ENCODE measurements at places on chromosomes 7 and 10.

- no peak for DNase-seq
Measured at GRCh38 chr10:72092171-72092924, 4.0 kb upstream of the SPOCK2 start.

- DNase-seq, result no peak
Measured at GRCh38 chr10:75400771-75401568, 594 bp downstream of the ZNF503 start.

DNA sequence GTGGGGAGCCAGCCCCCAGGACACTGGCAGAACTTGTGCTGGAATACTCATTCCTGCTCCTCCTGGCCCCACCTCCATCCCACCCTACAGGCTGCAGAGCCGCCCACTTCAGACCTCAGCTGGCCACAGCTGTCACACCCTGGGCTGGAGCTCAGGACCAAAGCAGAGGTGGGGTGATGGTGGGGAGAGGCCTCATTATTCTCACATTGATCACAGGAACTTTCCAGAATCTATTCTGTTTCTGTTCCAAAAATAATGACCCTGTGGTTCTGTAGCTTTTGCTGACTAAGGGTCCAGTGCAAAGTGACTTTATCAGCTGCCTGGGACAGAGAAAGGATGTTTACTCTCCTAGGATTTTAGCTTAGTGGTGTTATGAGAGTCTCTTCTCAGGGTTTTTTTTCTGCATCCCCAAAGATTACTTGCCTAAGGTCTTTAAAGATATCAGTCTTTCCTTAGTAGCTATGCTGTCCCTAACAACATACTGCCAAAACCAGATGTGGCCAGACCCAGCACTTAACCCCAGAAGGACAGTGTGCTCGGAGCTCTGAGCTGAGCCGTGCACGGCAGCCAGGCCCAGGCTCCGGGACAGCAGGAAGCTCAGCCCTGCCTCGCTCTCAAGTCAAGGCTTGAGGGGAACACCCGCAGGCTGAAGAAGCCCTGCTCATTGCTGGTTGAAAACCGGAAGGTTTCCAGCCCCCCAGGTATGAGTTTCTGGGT lies 223.3 kb downstream of the MLLT10 start:
- DNase-seq, result no peak

DNA sequence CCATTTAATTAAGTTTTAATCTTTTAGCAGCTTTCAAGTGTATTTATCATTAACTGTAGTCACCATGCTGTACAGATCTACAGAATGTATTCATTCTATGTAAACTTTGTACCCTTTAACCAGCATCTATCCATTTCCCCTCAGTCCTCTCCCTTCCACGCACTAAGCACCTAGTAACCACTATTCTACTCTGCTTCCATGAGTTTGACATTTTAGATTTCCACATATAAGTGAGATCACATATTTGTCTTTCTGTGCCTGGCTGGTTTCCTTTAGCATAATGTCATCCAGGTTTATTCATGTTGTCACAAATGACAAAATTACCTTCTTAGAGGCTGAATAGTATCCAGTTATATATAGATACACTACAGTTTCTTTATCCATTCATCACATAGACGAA lies 79.7 kb downstream of the BTAF1 start:
- DNase-seq, result no peak

- no peak for DNase-seq
Measured at GRCh38 chr10:60208676-60209269, 180.9 kb downstream of the ANK3 start.

DNA sequence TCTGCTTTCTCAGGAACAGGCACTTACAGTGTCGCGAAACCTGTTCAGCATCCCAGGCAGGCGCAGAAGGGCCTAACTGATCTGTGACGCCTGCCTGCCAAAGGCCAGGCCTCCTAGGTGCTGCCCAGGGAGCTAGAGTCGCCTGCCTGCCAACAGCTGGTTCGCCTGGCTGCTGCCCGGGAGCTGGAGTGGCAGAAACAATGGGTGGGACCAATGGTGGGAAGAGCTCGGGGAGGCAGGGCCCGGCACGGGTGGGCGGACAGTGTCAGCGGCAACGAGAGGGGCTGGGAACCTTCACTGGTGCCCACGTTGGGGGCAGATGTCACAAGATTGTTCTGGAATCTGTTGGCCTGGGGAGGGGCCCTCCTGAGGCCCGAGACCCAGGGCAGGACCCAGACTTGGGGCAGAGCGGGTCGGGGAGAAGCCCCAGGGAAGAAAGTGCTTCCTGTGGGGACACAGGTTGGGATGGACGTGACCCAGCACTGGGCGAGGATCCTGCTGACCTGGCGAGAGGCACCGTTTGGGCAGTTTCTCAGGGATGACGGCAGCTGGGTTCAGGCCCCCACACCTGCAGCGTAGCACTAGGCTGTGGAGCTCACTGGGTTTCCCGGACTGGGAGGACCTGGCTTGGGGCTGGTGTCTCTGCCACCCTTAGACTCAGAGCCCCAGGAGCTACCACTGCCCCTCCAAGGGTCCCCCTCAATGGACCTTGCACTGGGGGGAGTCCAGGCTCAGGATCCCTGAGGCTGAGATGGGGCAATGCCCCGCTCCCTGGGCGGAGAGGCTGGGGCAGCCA lies 181.8 kb downstream of the ELFN1 start:
- no peak for DNase-seq

GRCh38 chr7:108463613-108464012 lies 7.4 kb upstream of the NRCAM start:
- DNase-seq, result no peak

GRCh38 chr10:70931168-70931815 lies 42.9 kb upstream of the PCBD1 start:
- no peak for DNase-seq

GRCh38 chr10:75916906-75917305 lies 485.5 kb downstream of the LRMDA start:
- DNase-seq, result no peak

DNA sequence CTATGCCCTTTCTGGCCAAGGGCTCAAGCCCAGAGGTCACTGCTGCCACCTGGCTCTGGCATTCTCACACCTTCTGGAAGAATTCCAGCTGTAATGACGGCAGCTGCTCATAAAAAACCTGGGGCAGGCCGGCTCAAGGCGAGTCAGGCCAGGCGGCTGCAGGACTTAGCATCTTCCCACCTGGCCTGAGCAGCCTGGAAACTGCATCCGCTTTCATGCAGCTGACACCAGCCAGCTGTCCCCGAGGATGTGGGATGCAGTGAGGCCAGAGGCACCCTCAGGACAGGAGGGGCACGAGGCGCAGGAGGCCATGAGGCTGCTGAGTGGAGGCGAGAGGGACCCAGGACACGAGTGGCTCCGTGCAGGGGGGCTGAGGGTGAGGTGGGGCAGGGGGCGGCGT lies 47.5 kb upstream of the ADGRA1 start:
- no peak for DNase-seq

DNA sequence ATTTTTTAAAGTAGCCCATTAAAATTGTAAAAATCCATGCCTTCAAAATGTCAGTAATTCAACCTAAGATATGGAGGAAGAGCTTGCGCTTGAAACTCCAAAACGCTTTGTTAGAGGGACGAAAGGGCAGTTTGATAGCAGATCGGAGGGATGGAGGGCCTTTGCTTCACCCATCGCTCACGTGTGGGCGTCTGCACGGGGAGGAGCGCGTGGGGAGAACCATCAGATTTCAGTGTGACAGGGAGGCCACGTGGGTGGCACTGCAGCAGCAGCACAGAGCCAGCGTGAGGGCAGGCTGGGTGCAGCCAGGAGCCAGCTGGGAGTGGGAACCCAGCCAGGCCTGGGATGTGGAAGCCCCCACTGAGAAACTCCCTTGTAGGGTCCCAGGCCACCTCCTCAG lies 325.5 kb downstream of the PAXIP1 start:
- no peak for DNase-seq

DNA sequence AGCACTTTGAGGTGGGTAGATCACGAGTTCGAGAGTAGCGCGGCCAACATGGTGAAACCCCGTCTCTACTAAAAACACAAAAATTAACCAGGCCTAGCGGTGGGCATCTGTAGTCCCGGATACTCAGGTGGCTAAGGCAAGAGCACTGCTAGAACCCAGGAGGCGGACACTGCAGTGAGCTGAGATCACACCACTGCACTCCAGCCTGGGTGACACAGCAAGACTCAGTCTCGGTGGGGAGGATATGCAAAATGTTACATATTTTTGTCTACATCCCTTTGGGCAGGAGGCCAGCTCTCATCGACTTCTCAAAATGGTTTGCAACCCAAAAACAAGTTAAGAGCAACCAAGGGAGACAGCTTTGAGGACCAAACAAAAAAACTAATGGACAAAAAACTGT lies 8.2 kb downstream of the ATE1 start:
- DNase-seq, result no peak

- DNase-seq, result peak; percentile 58
Measured at GRCh38 chr10:33193057-33193700, 141.3 kb downstream of the NRP1 start.

DNA sequence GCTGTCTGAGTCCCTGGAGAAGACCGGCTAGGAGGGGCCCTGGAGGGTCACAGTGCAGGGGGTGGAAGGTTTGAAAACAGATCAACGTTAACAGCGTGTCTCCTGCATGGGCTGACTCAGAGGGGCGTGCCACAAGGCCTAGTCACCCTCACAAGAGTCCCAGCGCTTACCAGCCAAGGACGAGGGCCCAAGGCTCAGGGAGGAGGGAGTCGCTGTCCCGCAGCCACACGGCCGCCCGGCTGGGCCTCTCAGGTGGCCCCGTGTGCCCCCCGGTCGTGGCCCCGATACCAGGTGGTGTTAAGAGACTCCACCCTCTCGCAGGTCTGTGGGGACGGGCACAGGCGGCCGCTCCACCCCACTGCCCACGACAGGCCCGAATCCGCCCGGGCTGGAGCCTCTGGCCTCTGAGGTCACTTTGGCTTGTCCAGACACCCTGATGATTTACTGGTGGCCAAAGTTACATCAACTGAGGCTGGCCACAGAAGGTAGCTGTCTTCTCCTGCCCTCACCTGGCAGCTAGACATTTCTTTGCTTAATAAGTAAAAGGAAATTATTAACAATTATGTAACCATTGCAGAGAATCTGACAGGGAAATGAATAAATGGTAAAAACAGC lies 34.0 kb downstream of the FAM20C start:
- DNase-seq, result no peak

DNA sequence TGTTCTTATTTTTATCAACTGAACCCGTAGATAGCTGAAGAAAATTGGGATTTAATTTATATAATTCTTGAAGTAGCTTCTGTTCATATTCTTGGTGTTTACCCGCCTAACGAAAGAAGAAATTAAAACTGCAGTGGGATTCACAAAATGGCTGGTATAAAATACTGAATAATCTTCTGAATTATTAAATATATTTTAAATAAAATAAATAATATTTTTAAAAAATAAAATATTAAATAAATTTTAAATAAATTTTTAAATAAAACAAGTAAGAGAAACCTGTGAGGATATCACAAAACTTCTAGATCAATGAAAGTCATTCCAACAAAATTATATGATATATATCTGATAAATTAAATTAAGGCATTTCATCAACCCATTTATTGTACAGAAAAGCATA lies 99.4 kb downstream of the CNOT4 start:
- no peak for DNase-seq

DNA sequence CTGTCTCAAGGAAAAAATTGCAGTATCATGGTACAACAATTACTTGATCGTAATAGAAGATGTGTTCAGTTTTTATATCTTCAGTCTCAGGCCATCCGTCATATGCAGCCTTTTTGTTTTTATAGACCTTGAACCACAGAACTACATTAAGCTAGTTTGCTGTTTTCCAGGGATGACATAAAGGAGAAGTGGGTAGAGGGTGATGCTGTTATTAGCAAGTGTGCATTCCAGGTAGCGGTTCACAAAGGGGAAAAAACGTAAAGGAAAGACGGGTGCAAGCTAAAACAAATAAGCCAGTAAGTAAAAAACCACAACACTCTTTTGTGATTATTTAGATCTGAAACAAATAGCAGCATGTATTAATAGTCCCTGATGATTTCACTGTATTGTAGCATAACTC lies 71.7 kb downstream of the BMPR1A start:
- no peak for DNase-seq

GRCh38 chr10:99358101-99358500 lies 28.9 kb downstream of the CNNM1 start:
- no peak for DNase-seq

GRCh38 chr10:124525751-124526600 lies 64.4 kb downstream of the LHPP start:
- no peak for DNase-seq

- DNase-seq, result no peak
Measured at GRCh38 chr10:107749235-107749634, 584.7 kb upstream of the SORCS1 start.

- no peak for DNase-seq
Measured at GRCh38 chr10:76175533-76176165, 744.2 kb downstream of the LRMDA start.

DNA sequence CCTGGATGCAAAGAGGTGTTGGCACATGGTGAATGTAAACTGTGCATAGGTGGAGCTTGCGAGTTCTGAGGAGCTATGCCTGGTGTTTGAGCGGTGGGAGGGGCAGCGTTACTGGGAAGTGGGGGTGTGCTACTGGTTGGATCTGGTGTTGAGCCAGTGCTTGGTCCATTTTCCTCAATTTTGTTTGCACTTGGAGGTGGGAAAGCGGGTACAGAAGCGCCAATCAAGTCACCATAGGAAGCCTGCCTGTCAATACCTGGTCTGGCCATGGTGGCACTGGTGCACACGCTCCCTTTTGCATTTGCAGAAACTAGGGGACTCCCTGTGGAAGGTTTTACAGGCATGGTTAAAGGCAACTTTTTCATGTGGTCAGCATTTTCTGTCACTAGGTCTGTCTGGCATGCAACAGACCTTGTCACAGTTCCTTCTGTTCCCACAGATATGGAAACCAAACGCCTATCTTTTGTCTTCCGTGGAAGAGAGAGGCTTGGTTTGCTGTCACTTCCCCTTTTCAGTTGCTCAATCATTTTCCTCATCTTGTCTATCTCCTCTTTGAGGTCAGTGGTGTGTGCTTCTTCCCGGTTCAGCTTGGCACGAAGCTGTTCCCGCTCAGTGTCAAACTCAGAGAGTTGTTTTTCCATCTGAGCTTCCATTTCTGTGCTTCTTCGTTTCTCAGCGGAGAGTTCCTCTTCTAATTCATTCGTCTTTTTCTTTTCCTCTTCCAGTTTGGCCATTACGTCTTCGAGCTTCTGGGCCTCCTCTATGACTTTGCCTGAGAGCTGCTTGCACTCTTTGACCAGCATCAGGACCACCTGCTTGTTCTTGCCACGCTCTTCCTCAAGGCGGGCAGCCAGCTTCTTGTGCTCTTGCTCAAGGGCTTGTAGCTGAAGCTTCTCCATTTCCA lies 81.1 kb downstream of the CTTNBP2 start:
- peak; percentile 43 for DNase-seq

DNA sequence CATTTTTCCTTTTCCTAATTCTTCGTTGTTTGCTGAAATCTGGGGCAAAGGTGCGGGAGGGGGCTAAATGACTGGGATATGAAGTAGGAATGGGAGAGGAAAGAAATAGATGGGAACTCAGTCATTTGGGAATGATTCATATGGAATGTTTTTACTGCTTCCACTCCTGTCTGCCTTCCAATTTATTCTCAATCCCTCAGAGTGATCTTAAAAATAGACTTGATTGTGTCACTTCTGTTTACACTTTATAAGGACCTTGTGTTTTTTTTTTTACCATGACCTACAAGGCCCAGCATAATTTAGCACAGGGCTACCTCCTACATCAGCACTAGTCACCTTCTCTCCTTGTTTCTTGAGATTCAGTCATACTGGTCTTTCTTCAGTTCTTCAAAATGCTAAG lies 97.9 kb downstream of the PTEN start:
- no peak for DNase-seq

All from erythroblast (primary cell).